GM10248 (cell line): ENCODE measurements at places on chromosomes 11 and 22.

- no peak for DNase-seq
Observed at GRCh38 chr11:43830928-43831440, 49.6 kb upstream of the ALKBH3 start.

DNA sequence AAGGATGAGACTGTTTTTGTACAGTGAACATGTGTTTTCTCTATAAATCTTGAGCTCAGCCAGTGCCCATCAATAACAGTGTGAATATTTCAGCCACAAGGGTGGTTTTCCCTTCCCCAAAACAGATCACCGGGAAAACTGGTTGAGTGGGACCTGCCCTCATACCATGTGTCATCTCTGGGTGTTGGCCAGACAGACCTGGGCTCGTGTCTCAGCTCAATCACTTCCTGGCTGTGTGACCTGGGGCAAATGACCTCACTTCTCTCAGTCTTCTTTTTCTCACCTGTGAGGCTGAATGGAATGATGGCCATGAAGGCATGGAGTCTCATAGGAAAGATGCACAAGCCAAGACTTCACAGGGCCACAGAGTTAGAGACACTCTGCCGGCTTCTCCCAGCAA is 74.7 kb downstream of the COMMD9 start:
- no peak for DNase-seq

- peak; percentile 76 for DNase-seq
Observed at GRCh38 chr11:62324731-62325556, 12.3 kb upstream of the ASRGL1 start.

DNA sequence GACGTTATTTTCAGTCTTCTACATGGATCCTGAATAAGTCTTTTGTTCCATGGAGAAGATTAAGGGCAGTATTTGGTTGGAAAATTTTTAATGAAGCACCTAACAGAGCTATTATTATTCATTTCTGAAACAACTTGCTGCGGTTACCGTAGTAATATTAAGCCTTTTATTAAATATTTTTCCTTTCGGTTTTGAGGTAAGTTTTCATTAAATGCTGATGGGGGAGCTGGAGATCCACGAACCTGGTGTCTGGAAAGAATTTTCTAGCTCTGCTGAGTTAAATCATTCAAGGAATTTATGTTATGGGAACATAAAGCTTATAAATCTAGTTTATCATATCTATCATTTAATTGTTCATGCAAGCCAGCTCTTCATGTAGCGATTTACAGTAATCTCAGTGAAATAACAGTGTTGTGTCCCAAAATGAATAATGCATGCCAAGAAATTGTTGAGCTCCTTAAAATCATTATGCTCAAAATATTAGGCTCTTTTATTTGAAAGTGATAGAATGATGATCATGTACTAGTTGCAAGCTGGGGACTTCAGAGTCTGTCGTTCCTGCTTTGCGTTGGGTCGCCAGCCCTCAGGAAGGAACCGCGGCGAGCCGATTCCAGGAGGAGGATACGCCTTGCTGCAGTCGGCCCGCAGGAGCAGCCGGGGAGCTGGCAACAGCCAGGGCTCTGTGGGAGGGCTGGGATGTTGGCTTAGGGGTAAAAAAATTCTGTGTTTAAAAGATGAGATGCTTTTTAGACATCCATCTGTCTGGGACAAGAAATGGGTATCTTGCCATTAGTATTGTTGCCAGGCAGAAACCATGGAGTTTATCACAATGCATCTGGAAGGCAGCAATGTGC is 83.1 kb downstream of the TBC1D22A start:
- DNase-seq: no peak

- no peak for DNase-seq
Observed at GRCh38 chr22:23382428-23383218, 197.5 kb downstream of the IGLL1 start.

DNA sequence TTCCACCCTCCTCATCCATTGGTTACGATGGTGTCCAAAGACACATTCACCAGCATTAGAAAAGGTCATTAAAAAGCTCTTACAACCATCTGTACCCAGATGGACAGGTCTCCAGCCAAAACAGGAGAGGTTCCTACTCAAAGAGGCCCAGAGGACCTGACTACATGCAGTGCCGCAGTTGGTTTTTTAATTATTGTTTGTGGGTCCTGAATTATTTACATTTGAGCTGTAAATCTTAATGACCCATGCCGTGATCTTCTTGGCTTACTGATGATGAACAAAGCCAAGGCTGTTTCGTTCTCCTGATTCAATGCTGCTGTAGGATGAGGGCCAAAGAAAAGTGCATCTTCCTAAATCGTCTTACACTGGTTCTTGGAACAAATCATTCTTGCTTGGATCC is 83.7 kb downstream of the CADM1 start:
- DNase-seq: no peak
